Osteoblast (primary cell): ENCODE measurements at places on chromosomes 1 and 21.

DNA sequence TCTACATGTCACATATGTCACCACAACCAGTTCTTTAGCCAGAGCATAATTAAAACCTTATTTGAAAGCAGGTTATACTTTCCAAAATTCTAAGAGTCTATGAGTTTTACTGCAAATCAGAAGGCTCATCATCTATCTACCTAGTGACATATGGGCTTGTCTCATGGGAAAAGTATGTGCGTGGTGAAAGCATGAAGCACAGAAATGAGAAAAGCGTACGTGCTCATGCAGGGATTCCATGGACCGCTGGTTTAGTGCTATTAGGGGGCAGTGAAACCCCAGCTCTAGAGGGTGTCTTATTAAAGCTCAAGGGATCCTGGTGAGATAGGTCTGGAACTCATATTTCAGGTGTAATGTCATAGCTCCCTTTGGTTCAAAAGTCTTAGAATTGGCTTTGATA, 50.2 kb downstream of the FAM163A start:
- no peak for DNase-seq

DNA sequence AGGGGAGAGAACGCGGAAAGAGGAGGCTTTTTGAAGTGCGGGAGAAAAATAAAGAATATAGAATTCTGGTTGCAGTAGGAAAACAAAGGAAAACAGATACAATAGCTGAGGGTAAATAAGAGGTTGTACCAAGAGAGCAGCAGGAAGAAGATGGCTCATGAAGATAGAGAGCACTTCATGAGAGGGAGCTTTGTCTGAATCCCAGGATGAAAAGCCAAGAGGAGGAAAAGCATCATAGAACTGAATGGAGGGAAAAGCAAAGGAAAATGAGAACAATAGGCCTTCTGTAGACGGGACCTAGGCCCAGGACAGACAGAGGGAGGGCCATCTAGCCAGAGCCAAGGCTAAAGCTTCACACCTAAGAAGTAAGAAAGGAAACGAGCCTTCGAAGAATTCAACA, 49.5 kb downstream of the ATP6V1G3 start:
- DNase-seq: no peak

DNA sequence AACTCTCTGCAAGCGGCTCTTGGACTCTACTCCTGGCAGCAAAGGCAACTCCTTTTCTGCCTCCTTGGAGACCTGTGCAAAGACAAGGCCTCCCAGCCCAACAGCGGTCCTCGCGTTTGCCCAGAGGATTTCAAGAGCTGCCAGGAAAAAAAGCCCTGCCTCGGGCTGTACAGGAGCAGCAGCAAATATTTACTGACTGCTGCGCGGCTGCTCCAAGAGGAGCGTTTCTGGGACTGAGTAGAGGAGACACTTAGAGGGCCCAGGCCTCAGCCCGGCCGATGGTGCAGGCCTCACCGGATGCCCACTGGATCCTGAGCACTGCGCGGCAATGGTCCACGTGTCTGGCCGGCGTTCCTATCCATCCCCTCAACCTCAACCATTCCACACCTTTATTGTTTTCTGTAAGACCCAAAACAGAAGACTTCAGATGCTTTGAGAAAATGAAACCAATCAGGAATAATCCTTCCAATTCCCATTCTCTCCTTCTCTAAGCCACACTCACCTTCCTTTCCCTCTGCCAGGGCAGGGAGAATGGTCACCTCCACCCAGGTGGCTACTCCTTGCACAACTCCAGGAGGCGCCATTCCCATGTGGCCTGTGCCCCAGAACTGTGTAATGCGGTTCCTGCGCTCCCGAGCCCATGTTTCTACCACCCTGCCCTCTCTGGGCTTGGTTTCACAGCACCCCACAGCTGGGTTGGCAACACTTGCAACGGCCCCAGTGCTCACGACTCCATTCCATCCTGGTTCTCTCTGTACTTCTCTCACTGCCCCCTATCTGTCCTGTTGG, 215.8 kb downstream of the TRABD2B start:
- peak; percentile 78 for DNase-seq

DNA sequence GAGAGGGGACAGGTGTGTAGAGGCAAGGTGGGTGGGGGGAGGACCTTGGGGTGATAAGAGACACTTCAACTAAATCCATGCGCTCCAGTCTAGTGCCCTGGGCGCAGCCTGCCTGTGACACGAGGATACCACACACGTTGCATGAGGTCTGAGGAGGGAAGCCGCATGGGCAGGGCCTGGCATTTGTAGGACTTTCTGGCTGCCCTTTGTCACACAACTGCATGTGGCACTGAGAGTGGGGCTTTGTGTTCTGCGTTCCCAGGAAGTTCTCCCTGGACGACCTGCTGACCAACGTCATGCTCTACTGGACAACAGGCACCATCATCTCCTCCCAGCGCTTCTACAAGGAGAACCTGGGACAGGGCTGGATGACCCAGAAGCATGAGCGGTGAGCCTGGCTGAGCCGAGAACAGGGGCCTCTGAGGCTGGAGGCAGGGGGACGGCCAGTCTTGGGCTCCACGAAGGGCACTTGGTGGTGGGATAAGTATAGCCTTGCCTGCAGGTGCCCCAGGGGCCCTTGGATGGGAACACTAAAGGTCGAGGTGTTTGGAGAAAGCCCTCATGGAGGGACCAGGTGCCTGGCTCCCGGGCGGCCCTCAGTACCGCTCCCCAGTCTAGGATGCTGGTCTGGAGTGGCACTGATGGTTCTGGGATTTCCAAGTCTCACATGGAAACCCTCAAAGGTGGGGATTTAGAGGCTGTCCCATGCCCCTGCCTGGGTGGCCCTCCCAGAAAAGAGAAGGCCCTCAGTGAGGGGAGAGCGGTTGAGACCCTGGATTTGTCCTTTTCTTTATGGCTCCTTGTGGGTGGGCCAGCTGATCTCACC, 34.5 kb downstream of the EPHX1 start:
- DNase-seq: no peak
